ENCODE measurements at places on chromosomes 1 and 21.

DNA sequence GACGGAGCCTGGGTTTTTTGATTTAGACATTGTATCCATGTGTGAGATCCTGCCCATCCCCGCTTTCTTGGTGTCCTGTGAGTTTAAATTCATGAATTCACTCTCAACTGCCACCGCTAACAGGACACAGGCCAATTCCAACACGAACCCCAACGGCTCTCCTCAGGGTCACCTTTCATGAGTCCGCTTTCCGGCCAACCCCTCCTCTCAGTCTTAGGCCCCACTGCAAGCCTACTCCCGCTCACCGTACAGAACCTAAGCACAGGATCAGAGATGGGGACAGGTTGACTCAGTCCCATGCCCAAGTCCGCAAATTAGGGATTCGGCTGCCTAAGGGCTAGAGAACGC is 238 bp upstream of the SCP2 start:
- DNase-seq: no peak

DNA sequence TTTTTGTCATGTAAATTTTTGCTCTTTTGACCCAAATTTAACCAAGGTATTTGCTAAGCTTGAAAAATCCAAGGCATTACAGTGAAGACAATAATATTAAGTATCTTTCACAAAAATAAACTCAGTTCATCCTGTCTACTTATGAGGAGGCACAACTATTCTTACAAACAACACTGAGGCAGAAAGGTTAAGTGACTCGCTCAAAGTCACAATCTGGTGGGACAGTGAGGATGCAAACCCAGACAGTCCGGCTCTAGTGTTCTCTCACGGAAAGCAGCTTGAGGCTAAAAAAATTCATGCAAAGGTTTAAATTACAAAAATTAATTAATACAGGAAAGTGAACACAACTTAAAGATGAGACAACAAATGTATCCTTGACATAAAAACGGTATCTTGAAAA is 125.3 kb downstream of the SIPA1L2 start:
- DNase-seq: no peak

DNA sequence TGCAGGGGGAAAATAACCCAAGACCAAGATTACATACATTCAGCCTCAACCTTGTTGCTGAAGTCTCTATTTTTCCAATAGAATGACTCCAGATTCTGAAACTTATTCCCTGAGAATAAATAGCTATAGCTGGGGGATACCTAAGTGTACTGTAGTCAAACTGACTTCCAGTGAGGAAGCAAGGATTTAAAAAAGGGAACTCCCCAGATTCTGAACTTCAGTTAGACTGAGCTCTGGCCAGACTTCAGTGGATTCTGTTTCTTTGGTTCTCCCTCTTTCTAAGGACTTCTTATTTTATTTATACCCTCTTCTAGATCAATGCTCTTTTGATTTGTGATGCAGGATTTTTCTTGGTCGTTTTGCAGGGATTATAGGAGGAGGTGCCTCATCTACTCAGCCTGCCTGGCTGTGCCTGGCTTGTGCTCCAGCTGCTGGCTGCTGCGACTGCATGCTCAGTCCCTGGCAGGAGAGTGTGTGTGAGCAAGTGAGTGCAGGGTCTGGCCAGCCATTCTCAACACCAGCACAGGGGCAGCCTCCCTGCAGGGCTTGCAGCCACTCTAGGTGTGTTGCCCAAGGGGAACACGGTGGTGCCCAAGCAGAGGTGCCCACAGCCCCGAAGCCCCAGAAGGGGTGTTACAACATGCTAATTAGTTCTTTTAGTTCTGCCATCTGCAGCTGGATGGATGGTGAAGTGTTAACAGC is 43.0 kb downstream of the SPATA17 start:
- no peak for DNase-seq

DNA sequence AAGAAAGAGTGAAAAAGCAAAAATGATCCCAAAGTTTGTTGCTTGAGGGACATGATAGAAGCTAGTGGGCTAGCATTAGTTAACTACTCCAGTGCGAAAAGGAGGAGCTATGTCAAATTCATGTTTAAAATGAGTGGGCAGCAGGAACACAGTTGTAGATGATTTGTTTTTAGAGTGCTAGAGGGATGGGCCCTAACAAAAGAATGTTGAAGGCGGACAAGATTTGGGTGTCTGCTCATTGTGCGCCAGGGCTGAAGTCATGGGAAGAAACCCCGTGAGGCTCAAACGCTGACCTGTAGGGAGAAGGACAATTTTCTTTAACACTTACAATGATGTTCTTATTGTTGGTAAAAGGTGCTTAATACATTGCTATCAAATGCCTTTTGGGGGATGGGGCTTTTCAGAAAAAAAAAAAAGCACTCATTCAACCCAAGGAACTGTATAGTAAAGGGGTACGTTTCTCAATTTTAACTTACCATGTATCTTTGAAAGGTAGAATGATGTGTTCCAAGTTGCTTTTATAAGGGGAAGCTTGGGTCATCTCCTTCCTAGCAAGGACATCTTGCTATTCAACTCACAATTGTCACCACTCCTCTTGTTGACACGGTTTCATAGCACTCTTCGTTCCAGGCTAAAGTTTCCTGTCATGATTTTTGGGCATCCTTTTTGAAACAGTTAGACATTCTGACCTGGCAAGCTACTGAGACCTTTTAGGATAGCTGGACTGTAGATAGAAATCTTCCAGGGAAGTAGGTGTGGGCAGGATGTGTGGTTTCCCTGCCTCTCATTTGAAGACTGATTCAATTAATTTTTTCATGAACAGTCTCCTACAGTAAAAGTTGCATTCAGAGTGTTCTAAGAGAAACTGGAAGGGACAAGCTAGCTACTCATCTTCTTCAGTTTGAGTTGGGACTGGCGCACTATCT is 53.0 kb upstream of the CNN3 start:
- DNase-seq: no peak

GRCh38 chr1:53070621-53071020 is 8.6 kb downstream of the PODN start:
- no peak for DNase-seq

DNA sequence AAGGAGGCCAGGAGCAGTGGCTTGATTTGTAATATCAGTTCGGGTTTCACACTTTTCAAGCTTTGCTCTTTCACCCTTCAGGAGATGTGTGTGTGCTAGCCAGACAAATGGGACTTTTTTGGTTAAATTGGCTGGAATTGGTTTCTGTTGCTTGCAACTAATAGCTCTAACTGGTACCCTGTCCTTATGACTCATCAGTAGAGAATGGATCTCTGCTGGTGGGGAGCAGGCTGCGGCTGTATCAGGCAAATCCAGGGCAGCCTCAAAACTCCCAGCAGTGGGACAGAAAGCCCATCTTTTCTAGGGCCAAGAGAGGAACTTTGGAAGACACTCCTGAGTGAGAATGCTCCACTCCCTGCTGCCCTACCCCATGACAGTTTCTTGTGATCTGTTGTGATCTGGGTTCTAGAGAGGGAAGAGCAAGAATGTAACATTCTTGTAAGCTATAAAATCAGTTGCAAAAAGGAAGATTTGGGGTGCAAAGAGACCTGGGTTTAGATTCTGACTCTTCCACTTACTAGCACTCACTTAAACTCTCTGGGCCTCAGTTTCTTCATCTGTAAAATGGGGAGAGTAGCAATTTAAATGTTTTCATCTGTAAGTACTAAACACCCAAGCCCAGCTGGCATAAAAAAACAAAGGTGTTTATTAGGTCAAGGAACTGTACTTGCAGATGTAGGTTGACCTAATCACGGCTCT is 257.0 kb upstream of the TMEM51 start:
- no peak for DNase-seq

DNA sequence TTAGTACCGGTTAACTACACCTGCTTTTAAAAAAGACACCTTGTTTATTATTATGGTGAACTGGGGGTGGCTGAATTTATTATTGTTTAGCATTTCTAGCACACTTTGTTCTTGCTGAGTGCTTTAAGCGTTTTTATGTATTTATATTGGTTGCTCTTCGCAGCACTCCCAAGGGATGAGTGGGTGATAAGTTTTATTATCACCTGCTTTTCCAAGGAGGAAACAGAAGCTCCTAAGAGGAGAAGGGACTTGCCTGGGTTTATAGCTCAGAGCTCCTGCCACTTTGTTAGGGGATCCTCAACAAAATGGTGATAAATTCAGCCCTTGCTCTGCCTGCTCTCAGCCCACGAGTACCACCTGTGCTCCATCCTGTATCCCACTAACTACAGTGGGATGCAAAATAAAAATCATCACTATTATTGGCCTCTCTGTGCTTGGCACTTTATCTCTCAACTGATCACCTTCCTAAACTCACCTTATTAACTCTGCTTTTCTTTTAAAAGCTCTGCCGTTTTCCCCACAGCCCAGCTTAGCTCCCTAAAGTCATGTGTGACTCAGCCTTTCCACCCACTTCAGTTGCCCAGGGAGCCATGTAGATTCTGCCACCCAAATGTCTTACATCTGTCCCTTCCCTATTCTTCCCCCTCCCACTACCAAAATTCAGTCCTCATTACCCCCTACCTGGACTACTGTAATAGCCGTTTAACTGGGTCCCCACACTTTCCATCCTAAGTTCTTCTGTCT is 44.5 kb downstream of the BCL9 start:
- peak; percentile 22 for DNase-seq

DNA sequence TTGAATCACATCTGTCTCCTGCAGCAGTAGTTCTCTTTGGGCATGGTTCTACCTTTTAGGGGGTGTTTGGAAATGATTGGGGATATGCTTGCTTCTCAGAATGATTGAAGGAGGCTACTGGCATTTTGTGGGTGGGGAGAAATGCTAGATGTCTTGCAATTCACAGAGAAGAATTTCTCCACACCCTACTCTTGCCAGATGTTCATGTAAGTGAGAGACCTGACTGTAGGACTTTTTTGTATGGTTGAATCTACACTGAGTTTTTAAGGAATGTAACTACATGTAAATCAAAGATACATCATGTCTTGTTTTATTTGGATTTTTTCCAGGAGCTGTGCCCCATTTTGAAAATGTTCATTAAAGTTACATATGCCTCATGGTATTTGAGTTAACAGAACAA is 311.9 kb downstream of the PRDM2 start:
- no peak for DNase-seq

- peak; percentile 54 for DNase-seq
Measured at GRCh38 chr1:119674835-119675289, 26.8 kb upstream of the ZNF697 start.

DNA sequence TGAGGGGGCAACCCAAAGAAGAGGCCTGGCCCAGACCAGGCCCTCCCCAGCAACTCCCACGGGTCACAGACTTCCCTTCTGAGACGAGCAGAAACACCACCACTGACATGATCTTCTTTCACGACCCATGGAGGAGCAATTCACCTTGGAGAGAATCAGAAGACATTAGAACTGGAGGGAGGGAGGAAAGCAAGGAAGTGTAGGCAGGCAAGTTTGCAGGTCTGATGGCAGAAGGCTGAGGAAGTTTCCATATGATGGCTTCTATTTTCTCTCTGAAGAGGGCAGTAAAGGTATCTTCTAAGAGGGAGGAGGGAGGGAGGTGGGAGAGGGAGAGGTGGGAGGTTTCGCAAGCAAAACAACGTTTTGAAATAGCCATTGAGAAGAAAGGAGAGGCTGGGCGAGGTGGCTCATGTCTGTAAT is 1.4 kb upstream of the UBXN10 start:
- DNase-seq: no peak

- peak; percentile 23 for DNase-seq
Measured at GRCh38 chr1:40305451-40305850, 11.6 kb downstream of the COL9A2 start.
